ENCODE measurements at places on chromosomes 5 and 9.

- DNase-seq = no peak
Measured at GRCh38 chr5:37891832-37892231, 52.0 kb upstream of the GDNF start.

DNA sequence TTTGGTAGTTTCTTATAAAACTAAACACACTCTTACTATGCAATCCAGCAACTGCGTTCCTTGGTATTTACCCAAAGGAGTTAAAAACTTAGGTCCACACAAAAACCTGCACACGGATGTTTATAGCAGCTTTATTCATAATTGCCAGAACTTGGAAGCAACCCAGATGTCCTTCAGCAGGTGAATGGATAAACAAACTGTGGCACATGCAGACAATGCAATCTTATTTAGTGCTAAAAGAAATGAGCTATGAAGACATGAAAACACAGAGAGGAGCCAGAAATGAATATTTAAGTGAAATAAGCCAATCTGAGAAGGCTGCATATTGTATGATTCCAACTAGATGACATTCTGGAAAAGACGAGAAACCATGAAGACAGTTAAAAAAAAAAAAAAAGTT is 10.7 kb downstream of the WNK2 start:
- DNase-seq = no peak

DNA sequence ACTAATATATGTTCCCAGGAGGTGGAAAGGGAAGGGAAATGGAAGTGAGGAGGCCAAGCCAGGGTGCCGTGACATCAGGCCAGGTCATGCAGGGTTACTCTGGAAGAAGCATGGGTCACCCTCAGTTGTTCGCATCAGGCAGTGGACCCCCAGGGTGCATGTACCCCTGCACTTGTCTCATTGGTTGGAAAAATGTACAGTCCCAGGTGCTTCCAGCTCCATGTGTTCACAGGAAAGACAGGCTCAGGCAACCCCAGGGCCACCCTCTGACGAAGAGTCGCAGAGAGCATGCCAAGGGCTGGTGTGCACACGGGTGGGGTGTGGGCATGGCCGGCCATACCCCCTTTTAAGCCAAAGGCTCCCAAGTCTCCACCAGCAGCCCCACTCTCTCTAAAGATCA is 208.9 kb downstream of the AOPEP start:
- no peak for DNase-seq

- DNase-seq = no peak
Measured at GRCh38 chr9:137638680-137639079, 19.9 kb downstream of the EHMT1 start.

- DNase-seq = no peak
Measured at GRCh38 chr9:326667-327066, 112.0 kb downstream of the DOCK8 start.

GRCh38 chr5:151275803-151276202 is 22.8 kb downstream of the GM2A start:
- DNase-seq = no peak

- no peak for DNase-seq
Measured at GRCh38 chr9:34086864-34087263, 38.2 kb upstream of the UBAP2 start.

- DNase-seq = no peak
Measured at GRCh38 chr9:880725-881124, 39.2 kb downstream of the DMRT1 start.

All from transverse colon (tissue), 4 donors.